ENCODE measurements at places on chromosomes 13 and 19.

DNA sequence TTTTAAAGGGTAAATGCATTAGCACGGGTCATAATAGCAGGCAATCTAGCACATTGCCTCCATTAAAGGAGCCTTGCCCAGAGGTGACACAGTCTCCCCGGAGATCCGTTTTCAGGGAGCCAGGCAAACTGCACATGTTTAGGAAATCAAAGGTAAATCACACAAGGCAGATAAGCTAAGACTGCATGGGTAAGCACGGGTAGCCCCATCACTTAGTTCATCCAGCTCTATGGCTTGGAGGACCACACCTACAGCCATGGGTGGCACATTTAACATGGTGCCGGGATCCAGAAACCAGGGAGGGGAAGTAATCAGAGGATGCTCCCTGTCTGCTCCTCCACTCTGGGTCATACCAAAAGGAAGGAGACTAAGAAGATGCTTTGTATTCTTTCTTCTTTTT lies 16.8 kb downstream of the LGALS16 start:
- DNase-seq, result no peak

DNA sequence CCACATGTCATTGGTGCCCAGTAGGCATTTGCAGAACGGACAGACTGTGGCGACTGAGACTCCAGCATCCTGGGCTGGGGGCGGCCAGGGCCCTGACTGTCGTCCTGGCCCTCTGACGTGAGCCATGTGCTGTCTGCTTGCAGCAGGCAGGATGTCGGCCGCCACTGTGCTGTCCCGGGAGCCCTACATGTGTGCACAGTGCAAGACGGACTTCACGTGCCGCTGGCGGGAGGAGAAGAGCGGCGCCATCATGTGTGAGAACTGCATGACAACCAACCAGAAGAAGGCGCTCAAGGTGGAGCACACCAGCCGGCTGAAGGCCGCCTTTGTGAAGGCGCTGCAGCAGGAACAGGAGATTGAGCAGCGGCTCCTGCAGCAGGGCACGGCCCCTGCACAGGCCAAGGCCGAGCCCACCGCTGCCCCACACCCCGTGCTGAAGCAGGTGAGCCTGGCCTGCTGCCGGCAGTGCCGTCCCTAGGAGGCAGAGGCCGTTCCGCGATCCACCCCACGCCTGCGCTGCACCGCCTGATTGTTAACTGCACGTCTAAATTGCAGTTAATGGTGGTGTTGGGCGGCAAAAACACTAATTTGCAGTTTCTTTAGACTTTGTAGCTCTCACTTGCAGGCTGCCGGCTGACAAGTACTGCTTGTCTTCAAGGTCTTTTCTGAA lies 14.2 kb downstream of the TSSK6 start:
- no peak for DNase-seq

GRCh38 chr13:25203127-25203740 lies 31.1 kb upstream of the AMER2 start:
- no peak for DNase-seq

- no peak for DNase-seq
Measured at GRCh38 chr19:43711751-43712355, 4.0 kb upstream of the IRGC start.

GRCh38 chr13:30570691-30571090 lies 47.0 kb upstream of the USPL1 start:
- no peak for DNase-seq

- no peak for DNase-seq
Measured at GRCh38 chr13:28463481-28463880, 31.4 kb downstream of the FLT1 start.

DNA sequence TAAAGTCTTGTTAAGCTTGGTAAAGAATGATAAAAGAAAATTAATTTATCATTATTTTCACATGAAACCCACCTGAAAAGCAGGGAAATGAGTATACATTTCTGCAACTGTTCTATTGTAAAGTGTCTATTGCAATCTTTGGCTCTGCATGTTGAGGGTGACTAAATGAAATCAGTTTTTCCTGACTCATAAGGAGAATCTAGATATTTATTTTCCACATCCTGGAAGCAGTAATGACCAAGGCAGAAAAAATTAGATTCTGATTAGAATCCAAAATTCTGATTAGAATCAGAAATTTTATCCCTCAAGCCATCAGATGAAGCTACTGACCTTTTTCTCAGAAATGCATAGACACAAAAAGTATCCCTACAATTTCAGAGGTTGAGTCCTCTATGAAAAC lies 178.4 kb downstream of the MYO16 start:
- DNase-seq, result no peak

- DNase-seq, result no peak
Measured at GRCh38 chr13:84978851-84979250, 820.4 kb downstream of the SLITRK6 start.

- DNase-seq, result no peak
Measured at GRCh38 chr19:5396096-5396939, 55.7 kb upstream of the PTPRS start.

DNA sequence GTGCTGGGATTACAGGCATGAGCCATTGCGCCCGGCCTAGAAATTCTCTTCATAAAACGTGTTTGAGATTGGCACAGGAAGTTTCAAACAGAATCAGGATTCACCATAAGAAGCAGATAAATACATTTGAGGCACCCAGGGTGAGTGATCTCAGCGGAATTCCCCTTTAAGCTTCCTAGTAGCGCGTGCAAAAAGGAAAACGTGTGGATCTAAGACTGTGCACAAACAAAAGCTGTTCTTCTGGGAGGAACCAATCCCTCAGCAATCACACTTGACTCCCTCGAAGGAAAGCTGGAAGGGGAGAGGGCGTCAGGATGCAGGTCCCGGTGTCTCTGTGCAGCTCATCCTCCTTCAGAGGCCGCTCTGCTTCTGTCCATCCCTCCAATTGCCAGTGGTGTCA lies 15.5 kb downstream of the MCF2L start:
- DNase-seq, result no peak

GRCh38 chr13:40755082-40755700 lies 15.8 kb downstream of the MRPS31 start:
- DNase-seq, result no peak

DNA sequence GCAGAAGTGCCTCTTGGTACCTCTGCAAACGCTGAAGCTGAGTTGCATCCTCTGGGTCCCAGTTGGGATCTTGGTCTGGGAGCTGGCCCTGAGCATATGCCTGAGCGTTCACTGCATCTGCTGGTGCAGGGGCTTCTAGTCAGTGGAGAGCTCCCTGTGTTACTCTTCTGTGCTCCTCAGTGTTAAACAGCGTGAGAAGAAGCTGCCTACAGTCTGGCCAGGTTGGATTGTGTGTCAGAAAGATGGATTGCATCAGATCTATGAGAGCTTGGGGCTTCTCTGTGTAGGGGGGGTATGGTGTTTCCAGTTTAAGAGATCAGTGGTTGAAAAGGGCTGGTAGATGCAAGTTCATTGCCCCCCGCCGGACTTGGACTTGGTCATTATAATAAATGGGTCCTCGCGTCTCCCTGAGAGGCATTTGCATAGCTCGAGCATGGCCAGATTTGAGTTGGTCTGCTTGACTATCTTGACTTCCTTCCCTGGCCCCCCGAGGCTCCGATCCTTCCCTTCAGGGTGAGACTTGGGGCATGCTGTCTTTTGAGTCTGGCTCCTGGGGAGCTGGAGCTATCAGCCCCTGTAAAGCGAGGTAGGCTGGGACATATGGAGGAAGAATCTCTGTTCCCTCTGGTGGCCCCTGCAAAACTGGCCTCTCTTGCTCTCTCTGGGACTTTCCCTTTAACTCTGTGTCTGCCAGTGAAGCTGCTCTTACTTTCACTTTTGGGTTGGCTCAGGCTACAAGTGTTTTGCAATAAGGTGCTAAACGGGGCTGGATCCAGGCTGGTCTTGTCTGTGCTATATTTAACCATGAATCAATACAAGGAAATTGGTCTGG lies 52.9 kb downstream of the OR10H4 start:
- DNase-seq, result no peak

DNA sequence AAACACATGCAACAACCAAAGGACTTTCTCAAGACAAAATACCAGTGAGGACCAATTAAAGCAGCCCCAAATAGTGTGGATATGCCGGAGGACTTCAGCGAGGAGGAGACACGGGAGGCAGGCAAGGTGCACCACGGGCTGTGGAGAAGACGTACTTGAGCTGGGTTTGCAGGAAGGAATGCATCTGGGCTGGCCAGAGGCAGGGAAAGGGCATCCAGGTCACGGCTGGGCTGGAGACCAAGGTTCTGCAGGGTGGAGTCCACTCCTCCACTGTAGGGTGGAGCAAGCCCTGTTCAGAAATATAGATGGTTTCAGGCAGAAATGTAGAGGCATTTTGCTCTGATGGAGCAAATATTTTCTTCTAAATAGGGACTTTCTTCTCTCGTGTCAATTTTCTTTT lies 36.6 kb upstream of the MEDAG start:
- no peak for DNase-seq

DNA sequence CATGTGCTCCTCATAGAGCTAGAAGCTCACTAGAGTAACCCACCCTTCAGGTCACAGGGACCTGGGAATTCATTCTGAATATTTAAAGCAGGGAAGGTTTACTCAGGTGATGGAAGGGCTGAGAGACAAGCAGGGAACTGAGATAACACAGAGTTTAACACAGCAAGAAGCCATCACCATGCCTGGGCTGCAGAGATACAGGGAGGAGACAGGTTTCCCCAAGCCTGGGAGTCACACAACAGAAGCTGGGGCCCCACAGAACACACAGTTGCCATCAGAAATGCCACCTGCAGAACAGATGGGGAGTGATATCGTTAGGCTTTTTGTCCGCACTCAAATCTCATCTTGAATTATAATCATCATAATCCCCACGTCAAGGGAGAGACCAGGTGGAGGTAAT lies 7.9 kb upstream of the CYSLTR2 start:
- no peak for DNase-seq

DNA sequence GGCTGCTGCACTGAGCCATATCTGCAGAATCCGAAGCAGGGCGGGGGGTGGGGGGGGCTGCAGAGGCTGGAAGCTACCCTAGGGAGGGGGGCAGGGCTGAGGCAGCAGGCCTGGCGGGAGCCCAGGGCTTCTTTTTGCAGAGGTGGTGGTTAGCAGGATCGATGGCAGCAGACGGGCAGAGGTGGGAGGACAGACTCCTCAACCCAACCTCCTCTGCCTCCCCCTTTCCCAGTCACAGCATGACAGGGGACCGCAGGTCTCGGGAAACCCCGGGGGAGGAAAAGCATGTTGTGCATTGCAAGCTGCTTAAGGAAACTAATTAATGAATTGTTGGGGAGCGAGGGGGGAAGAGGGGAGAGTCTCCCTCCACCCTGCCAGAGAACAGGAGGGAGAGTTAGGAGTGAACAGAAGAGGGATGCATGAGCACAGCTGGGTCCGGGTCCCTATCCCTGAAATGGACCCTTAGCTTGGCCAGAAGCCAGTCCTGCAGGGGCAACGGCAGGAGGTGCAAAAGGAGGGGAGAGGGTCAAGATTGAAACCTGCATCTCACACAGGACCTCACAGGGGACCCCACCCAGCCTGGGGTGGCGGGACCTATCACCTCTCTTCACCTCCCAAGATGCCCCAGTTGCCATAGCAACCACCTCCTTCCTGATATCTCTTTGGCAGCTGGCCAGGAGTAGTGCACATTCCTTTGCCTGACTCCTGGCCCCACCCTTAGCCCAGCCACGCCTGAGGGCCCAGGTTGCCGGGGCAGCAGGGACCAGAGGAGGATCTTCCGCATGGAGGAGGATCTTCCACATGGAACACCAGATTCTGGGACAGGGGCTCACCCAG lies 1.8 kb downstream of the FXYD7 start:
- no peak for DNase-seq

DNA sequence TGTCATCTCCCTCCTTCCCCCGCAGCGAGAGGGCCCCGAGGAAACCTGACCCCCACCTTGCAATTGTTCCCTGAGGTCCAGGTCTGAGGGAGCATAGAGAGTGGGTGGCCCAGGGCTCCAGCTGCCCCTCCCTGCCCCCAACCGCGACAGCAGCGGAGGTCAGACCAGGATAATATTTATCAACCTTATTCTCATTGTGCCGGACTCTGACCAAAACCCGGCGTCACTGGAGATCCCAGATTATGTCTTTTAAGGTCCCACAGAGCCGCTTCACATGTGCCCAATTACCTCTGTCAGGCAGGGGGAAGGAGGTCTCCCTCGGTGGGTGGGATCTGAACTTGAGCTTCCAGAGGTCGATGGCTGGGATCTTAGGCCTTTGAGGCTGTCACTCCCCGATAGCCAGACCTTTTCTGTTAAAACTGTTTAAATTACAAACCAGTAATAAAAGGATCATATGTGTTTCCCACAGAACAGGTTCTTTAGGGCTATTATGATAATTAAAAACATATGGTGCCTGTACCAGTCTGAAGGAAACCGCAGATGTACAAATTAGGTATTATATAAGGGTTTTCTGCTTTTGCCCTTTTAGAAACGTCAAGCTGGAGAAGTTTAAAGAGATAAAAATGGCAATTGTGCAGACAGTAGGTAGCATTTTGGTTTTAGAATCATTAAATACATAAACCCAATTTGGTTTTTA lies 195.5 kb downstream of the ZNF536 start:
- no peak for DNase-seq

- DNase-seq, result no peak
Measured at GRCh38 chr13:68806125-68806524, 1301.5 kb upstream of the ATXN8OS start.

GRCh38 chr13:71603255-71603654 lies 263.7 kb downstream of the DACH1 start:
- DNase-seq, result no peak

GRCh38 chr13:34207334-34207733 lies 389.4 kb downstream of the RFC3 start:
- DNase-seq, result no peak

GRCh38 chr19:43597876-43598275 lies 1.5 kb downstream of the ZNF576 start:
- no peak for DNase-seq

- no peak for DNase-seq
Measured at GRCh38 chr13:114313061-114313860, 1.0 kb upstream of the CHAMP1 start.

DNA sequence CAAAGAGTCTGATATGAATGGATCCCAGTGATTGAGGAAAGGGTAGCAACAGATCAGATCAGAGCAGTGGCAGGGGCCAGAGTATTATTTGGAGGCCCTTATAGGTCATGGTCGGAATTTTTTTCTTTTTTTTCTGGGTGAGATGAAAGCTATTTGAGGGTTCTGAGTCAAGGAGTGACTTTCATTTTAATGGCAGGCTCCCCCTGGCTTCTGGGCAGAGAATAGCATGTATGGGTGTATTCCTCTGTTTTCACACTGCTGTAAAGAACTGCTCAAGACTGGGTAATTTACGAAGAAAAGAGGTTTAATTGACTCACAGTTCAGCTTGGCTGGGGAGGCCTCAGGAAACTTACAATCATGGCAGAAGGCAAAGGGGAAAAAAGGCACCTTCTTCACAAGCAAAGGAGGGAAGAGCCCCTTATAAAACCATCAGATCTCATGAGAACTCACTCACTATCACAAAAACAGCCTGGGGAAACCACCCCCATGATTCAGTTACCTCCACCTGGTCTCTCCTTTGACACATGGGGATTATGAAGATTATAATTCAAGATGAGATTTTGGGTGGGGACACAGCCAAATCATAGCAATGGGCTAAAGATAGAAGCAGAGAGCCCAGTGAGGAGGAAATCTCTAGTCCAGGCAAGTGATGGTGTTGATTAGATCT lies 3.0 kb upstream of the SLC6A16 start:
- DNase-seq, result no peak
